ENCODE measurements at places on chromosomes 4 and X.

- DNase-seq = no peak
Measured at GRCh38 chr4:10682397-10682796, 2.2 kb downstream of the CLNK start.

- no peak for DNase-seq
Measured at GRCh38 chrX:48648336-48648751, 35.3 kb upstream of the WAS start.

- DNase-seq = no peak
Measured at GRCh38 chr4:169070895-169071218, 60.8 kb upstream of the CBR4 start.

GRCh38 chr4:99886146-99886545, 8.1 kb downstream of the LAMTOR3 start:
- DNase-seq = no peak

GRCh38 chr4:85672116-85672515, 197.2 kb downstream of the ARHGAP24 start:
- DNase-seq = no peak

- DNase-seq = no peak
Measured at GRCh38 chr4:48570646-48571220, 80.7 kb downstream of the ZAR1 start.

DNA sequence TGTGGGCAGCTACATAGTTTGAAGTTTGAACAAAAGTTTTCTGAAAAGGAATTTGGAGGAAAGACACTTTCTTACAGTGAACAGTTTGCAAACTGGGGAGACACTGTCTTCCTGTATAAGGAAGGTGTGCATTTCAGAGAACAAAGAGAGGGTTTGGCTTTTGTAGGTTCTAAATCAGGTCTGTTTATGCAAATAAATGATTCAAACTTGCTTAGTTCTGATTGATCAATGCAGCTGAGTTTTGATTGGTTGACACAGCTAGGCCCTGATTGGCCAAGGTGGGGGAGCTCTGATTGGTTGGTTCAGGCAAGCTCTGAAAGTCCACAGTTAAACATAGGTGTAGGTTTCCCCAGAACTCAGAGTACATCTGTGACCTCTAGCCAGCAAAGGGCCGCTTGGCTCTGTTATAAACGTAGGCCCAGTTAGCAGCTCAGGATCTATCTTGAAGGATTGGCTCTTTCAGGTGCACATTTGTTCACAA, 63.0 kb upstream of the ENPP6 start:
- no peak for DNase-seq

- no peak for DNase-seq
Measured at GRCh38 chrX:40104630-40104984, 6.8 kb upstream of the BCOR start.

- no peak for DNase-seq
Measured at GRCh38 chrX:134999469-134999868, 8.7 kb downstream of the SMIM10 start.

DNA sequence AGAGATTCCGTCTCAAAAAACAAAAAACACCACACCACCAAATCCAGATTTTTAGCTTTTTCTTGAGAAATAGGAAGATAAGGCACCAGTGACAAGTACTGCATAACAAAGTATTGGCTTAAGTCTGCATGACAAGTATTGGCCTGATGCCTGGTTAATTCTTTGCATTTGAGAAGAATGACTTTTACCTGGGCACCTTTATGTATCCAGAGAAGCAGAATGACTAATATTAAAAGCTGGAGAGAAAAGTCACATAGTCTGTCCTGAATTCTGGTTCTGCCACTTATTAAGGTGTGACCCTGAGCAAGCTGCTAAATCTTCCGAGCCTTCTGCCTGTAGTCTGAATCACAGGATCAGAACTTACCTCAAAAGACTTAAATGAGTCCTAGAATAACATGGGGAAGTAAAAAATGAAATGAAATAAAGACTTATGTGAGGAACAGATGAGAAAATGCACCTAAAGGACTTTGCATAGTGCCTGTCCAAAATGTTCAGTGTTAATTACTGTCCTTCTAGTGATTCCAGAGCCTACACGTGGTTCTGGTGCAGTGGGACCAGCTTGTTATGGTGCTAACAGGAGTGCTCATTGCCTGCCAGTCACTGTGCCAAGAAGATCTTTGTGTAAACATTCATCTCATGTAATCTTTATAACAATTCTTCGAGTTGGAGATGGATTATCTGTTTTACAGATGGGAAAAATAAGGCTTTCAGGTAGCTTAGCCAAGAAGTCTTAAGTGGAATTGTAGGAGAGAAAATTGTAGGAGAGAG, 31.6 kb downstream of the UGDH start:
- no peak for DNase-seq

- DNase-seq = no peak
Measured at GRCh38 chr4:15799701-15800100, 21.6 kb downstream of the CD38 start.

DNA sequence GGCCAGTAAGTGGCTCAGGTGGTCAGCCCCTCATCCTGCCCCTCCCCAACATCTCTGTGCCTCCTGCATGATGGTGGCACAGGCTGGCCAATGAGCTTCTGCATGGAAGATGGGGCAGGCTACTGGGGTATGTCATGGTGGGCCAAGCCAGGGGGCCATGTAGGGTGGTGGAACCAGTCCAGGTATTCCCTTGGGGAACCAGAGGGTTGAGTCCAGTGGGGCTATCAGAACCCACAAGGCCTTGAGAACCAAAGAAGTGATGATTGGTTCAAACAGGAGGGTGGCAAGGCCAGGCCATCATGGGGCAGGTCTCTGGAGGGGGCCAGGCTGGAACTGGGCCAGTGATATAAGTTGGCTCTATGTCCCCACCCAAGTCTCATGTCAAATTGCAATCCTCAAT, 18.8 kb upstream of the PPP2R2C start:
- peak; percentile 20 for DNase-seq

DNA sequence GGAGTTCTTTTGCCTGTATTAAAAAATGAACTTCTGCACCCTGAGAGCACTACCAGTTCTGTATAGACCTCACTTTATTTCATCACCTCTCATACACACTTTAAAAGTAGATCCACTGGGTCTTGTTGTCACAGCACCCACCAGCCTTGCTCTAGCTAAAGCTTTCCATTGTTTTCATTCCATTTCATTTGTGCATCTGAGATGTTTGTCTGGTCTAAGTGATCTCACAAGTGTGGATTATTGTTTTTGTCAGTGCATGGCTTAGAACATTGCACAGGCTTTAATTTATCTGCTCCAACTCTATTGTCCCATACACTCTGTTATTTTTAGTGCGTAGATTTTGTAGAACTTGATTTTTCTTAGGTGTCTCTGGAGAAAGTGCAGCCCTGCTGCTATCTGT, 1157.5 kb upstream of the PABPC4L start:
- DNase-seq = no peak

DNA sequence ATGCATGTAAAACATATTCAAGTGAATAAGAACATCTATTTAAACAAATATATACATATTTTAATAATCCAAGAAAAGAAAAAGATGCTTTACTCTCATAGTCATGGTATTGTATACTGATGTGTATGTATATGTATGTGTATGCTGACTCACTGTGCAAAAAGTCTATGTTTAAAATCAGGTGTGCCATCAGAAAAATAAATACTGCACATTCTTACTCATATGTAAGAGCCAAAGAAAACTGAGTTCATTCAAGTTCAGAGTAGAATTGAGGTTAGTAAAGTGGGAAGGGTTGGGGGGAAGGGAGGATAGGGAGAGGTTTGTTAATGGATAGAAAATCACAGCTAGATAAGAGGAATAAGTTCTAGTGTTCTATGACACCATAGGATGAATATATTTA, 403.9 kb upstream of the SMIM31 start:
- DNase-seq = no peak

- no peak for DNase-seq
Measured at GRCh38 chr4:8099981-8100464, 58.6 kb downstream of the ABLIM2 start.

GRCh38 chrX:43998374-43998773, 25.2 kb upstream of the NDP start:
- DNase-seq = no peak
